ENCODE measurements at places on chromosomes 12 and 14.

DNA sequence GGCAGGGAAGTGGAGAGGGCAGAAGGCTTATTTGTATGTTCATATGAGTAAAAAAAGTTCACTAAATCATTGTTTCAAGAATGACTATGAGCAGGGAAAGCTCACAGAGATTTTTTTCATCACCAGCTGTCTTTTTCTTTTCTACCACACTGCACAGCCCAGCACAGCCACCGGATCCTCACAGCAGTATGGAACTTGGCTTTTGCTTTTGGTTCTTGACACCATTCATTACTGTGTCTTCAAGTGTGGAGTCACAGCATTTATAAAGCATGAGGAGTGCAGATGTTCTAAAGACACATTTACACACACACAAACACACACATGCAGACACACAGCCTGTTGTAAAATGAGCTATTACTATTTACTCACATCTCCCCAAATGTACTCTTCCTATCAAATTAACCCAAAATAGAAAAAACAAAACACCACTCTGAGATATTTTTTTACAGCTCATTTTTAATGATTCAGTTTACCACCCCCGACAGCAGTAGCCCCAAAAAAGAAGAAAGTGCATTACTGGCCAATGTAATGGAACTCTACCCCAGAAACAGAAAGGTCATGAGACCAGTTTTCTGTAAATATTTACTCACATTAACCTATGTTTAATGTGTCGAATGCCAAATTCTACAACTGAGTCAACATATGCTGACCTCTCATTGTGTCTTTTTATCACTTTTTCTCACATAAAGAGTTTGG, 60.5 kb downstream of the BTG1 start:
- DNase-seq: no peak

- no peak for DNase-seq
These were observed 1.4 kb downstream of the CEP128 start for GRCh38 chr14:80940146-80940545.

- DNase-seq: no peak
These were observed 21.8 kb downstream of the CAPS2 start for GRCh38 chr12:75308279-75308678.

GRCh38 chr14:52069307-52070050, 620 bp upstream of the NID2 start:
- no peak for DNase-seq

- DNase-seq: no peak
These were observed 15.1 kb upstream of the CLEC1A start for GRCh38 chr12:10113920-10114319.

- no peak for DNase-seq
These were observed 37.6 kb downstream of the BCAT1 start for GRCh38 chr12:24911271-24911791.

DNA sequence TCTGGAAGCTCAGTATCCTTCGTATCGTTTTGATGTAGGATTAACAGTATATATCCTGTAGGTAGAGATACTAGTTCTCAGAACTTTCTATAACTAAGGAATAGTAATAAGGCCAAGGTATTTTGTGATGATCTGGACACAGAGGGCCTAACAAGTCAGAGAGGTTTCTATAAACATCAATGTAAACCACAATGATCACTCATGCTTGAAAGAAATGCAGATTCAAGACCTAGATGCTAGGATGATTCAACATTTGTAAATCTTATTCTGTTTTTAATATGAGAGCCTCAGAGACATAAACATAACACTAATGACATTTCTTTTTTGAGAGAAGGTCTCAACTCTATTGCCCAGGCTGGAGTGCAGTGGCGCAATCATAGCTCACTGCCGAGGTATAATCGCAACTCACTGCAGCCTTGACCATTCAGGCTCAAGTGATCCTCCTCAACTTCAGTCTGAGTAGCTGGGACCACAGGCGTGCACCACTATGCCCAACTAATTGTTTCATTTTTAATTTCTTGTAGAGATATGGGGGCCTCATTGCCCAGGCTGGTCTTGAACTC, 16.2 kb downstream of the SUPT16H start:
- no peak for DNase-seq
